CD4-positive, alpha-beta T cell (primary cell): ENCODE measurements at places on chromosomes 16 and 17.

GRCh38 chr16:56632848-56633365 is 448 bp downstream of the MT1M start:
- no peak for DNase-seq

DNA sequence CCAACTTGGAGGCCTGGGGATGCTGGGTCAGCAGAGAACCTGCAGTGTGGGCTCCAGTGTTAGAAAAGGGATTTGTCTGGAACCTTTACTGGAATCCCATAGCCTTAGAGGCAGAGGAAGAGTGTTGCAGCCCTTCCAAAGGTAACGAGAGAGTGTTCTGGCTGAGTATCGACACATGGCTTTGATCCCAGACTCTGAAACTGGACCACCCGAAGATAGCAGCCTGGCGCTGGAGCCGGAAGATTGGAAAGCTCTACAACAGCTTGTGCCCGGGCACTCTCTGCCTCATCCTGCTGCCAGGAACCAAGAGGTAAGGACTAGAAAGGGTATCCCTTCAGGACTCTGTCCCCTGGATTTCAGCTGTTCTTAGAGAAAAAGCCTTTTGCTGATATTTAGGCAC is 39.7 kb downstream of the REXO5 start:
- DNase-seq: no peak

DNA sequence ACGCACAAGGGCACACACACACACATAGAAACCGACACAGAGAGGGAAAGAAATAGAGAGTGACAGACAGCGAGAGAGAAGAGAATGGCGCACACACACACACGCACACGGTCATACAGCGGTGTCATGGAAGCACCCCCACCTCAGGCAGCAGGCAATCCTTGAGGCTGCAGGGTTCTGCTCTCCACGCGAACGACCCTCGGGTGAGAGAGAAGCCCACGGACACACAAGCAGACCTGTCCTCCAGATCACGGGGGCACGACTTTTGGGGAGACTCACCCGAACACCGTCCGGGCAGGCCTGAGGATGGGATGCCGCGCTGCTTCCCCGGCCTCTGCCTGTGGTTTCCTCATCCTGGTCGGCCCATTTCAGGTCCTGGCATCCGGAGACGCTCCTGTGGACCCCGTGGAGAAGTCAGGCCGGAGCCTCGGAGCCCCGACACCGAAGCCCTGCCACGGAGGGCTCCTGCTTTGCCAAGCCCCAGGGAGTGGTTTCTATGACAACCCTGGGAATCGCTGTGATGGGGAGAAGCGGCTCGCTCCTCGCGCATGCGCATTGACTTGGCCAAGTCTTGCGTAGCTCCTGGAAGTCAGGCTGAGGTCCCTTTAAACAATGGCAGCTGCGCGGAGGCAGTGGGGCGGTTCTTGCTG is 118.2 kb upstream of the KCNJ18 start:
- peak; percentile 16 for DNase-seq

- no peak for DNase-seq
Measured at GRCh38 chr17:68624381-68624780, 23.2 kb upstream of the FAM20A start.

GRCh38 chr17:2928294-2928890 is 132.2 kb downstream of the RAP1GAP2 start:
- DNase-seq: no peak

- no peak for DNase-seq
Measured at GRCh38 chr17:81480140-81481072, 32.2 kb downstream of the ACTG1 start.

- DNase-seq: no peak
Measured at GRCh38 chr17:74919440-74920305, 3.4 kb downstream of the USH1G start.

DNA sequence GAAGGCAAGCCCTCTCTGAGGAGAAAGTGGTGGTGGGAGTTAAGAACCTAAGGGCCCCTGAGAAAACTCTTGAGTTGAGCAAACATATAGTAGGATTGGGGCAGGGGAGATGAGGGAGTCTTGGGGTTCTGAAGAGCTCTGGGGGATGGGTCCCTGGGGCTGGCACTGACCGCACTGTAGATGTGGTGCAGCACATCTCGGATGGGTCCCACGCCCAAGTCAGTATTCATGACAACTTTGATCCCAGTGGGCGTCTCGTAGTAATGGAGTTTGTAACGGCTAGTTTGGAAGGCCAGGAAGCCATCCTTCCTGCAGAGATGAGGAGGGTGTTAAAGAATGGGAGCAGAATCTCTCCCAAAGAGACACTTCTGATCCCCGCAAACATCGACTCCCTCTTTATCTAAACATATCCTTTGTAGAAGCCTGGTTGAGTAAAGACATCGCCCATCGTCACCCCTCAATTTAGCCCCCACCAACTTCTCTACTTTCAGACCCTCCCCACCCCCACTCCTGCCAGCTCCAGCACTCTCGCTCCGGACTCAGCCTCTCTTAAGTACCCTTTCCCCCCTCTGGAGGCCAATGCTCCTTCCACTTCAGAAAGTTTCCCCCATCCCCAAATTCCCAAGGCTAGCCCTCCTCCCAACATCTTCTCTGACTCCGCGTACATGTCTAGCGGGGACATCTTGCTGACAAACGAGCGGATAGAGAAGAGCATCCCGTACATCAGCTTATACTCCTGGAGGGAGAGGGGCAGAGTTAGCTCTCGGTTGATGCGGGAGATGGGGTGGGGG is 710 bp downstream of the TRAPPC1 start:
- DNase-seq: no peak
